ENCODE measurements at places on chromosomes 4 and X.

GRCh38 chrX:65098851-65099250, 122.6 kb upstream of the ZC4H2 start:
- no peak for DNase-seq

DNA sequence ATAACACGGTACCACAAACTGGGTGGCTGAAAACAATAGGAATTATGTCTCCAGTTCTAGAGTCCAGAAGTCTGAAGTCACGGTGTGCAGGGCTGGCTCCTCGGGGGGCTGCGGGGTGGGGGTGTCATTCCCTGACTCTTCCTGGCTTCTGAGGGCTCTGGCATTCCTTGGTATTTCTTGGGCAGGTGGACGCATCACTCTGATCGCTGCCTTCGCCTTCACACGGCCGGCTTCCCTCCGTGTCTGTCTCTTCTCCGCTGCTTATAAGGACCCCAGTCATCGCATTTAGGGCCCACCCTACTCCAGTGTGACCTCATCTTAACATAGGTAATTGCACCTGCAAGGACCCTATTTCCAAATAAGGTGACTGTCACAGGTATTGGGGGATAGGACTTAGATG, 134.6 kb downstream of the CPZ start:
- no peak for DNase-seq

DNA sequence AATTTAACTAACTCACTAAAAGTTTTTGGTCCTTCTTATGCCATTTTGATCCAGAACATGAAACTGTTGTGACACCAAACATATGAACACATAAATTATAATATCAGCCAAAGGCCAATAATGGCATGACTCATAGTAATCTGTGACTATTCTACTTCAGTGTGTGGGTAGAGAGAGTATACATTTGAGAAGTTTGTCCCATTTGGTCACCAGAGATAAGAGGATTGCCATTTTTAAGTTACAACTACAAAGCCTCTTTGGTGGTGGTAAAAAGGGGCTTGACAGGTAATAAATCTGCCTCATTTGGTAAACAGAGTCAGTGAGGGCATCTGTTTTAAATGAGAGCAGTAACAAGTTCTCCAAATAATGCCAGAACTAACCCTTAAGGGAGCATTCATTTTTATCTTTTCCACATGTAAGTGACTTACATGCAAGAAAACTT, 117.9 kb downstream of the TBC1D19 start:
- DNase-seq = no peak

- DNase-seq = no peak
These were observed 10.9 kb downstream of the NAT8L start for GRCh38 chr4:2069986-2070385.

DNA sequence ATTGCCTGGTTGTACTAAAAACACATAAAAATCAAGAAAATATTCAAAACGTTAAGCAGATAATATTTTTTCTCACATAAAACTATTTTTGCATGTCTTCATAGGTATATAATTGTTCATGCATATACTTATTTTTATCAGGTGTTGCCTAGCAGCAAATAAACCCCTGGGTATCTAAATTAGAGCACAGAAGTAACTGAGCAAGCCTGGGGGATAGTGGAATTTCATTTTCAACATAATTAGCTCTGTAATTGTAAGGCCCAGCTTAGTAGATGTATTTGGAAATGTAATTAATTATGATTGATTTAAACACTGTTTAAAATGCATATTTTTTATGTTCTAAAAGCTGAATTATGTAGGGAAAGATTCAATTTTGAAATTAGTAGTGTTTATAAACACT, 82.9 kb downstream of the ANKRD50 start:
- DNase-seq = no peak

GRCh38 chrX:70338290-70338689, 48.4 kb downstream of the KIF4A start:
- DNase-seq = no peak

- DNase-seq = no peak
These were observed 24.3 kb downstream of the PSAPL1 start for GRCh38 chr4:7410446-7410845.

DNA sequence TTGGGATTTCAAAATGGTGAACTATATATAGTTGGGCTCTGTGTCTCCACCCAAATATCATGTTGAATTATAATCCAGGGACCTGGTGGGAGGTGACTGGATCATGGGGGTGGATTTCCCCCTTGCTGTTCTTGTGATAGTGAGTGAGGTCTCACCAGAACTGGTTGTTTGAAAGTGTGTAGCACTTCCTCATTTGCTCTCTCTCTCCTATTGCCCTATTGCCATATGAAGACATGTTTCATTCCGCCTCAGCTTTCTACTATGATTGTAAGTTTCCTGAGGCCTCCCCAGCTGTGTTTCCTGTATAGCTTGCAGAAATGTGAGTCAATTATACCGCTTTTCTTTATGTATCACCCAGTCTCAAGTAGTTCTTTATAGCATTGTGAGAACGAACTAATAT, 545.6 kb downstream of the TRAM1L1 start:
- DNase-seq = no peak

- DNase-seq = no peak
These were observed 9.0 kb downstream of the TSC22D3 start for GRCh38 chrX:107766470-107767150.
